ENCODE measurements at places on chromosomes 3 and 15. TPM values are rescaled to one million over a fixed set of nuclear protein-coding genes. Genes with fewer than 3 reads are reported as not detected.

CCDC32 gene
- total RNA-seq: 9.3 TPM

ZNF385D gene
- total RNA-seq: 0.44 TPM

CLDN11 gene
- total RNA-seq: 28.7 TPM

GRCh38 chr3:182078316-182078715 is 366.6 kb downstream of the SOX2 start:
- DNase-seq: no peak

- peak; percentile 31 for DNase-seq
Measured at GRCh38 chr3:176872771-176873209, 324.5 kb downstream of the TBL1XR1 start.

DNA sequence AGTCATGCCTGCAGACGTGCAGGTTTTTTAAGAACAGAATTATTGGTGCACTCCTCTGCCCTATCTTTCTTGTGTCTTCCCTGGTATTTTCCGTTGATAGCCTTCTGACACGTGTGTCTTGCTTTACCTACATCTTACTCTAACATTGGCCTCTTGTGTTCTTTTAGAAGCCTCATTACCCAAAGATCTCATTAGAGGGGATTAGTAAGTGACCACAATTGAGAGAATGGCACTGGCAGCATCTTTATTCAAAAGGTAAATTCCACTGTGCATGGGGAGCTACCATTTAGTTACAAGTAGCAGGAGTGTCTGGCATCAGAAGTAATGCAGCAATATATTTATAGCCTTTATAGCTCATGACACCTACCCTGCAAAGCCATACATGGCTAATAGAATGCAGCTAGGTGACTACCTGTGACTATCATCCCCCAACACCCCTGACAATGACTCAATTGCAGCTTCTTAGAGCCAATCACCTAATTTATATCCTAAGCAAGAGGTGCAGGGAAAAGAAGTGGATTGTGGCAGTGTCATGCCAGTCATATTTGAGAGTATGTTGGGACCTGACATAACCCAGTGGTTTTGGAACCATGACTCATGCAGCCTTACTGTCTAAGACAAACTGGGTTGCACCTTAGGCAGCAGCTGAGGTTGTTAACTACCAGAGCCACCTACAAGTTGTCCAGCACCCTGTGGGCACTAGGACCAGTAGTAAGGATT is 164.8 kb downstream of the GRM7 start:
- DNase-seq: no peak

DNA sequence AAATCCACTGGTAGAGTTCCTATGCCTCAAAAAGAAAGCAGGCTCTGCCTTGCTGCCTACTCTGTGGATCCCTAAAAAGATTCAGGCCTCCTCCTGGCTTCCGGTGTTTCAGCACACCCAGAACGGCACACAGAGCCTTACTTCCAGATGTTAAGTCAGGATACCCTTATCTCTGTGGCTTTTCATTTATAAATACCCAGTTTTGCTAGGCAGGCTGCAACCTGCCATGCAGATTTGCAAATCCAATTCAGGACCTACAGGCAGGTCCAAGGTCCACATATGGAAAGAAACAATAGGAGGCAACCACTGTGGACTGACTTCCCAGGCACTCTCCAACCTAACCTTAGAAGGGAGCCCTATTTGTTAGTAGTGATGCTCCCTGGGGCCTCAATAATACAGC is 30.7 kb downstream of the EFL1 start:
- no peak for DNase-seq

DNA sequence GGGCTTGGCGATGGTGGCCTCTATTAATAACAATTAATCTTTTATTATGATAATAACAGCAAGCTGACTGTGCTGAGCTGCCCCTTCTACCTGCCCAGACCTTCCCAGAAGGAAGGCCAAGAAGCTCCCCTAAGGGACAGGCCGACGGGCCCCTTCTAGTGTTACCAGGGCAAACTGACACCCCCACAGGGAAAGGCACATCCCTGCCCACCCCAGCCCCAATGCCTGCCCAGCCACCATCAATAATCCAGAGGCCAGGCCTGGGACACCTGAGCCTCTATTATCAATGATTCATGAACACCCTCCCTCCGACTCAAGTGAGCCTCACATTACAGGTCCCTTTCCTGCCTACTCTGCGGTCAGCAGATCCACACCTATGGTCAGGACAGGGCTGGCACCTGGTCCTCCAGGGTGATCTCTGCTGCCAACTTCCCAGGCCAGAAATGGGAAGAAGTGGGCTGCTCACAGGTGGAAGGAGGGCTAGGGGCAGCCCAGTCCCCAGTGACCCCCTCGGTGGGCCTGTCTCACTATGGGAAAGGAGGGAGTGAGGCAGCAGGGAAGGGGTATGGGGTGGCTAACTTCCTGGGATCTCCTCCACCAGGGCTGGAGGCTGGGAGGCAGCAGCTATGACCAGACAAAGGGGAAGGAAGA is 1.8 kb downstream of the TWF2 start:
- no peak for DNase-seq

GRCh38 chr3:155790272-155790925 is 15.7 kb downstream of the C3orf33 start:
- DNase-seq: no peak

GRCh38 chr3:125479091-125479490 is 40.9 kb downstream of the SNX4 start:
- peak; percentile 9 for DNase-seq

DNA sequence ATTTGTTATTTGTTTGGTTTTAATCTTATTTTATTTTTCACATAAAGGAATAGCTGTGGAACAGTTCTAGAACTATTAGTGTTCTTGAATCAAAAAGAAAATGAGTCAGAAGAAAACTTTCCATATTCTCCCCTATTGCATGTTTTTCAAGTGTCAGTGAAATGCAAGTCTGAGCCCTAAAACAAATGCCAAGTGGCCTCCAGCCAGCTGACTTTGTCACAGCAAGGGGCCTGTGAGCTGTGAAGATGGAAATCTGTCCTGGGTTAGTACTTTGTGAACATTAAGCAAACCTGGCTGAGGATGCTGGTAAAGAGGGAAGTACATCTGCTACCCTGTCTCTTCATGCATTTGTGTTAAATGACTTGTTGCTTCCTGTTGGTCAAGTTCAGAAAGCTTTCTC is 14.2 kb downstream of the LRRC49 start:
- peak; percentile 36 for DNase-seq

DNA sequence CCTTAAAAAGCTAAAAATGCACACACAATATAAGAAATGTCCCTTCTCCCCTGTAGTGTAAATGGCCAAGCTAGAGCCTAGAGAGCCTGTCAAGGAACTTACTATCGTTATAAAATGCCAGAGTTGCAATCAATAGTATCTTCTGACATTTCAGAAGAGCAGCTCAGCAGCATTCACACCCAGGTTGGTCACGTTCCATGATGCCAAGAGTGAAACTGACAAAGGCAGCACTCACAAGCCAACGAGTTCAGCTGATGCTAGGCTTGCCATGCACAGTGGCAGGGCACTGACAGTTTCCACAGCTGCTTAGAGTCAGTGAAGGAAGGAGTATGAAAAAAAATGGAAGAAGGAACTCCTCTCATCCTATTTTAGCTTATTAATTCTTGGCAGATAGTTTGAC is 331.4 kb upstream of the CCDC54 start:
- DNase-seq: no peak

DNA sequence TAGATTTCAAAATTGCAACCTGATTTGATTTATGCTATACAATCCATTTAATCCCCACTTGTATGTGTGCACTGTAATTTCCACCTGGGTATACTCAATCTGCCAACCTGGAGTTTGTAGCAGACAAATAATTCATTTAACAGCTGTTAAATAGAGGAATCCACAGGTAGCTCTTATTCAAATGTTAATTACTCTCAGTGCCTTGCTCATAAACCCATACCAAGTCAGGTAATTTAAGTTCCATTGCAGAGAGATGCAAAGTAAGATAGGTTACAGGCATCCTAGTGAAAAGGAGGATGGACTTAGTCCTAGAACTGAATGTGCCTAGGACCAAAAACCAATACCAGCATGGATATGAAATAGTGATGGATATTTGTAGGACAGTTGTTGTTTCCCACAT is 674.2 kb downstream of the TBL1XR1 start:
- no peak for DNase-seq

DNA sequence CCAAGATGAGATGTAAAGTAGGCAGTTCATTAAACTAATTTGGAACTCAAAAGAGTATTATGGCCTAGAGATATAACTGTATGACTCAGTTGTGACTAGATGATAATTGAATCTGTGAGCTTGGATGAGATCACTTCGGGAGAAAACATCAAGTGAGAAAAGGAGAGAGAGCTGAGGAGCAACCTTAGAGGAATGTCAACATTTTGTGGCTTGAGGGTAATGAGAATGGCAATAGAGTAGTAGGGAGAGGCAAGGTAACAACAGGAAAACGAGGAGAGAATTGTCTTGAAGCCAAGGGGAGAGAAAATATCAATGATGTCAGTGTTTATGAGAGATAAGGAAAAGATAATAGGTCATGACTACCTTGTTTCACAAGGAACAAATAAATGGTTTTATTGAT is 580.2 kb downstream of the NLGN1 start:
- DNase-seq: no peak

DNA sequence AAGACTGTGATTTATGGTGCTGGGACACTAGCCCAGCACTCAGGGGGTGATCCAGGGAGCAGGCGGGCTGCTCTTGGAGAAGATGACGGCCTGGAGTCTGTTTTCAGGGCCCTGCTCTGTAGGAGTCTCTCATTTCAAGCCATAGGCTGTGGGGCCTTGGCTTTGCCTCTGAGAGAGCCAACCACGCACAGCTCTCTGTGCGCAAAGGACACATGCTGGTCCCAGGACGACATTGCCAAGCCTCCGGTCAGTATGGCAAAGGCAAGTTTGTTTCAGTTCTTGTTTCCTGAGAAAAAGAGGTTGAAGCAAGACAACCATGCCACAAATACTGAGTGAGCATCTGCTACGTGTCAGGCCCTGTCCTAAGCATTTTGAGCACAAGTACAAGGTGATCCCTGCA is 197.1 kb downstream of the EPHB1 start:
- DNase-seq: no peak

DNA sequence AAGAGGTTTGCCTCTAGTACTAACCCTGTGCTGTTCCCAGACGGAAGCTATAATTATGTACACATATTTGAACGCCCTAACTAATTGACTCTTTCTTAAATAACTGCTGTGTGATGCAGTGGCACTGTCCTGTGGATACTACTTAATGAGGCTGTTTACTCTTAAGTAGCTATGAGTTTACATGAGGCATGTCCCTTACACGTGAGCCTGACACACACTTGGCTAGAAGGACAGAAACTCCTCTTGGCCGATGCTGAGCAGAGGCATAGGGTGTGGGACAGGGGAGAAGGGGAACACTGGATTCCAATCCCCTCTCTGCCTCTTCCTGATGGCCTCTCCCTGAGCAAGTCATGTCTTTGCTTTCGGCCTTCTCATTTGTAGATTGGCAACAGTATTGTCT is 21.9 kb downstream of the EHD4 start:
- DNase-seq: peak; percentile 45

DNA sequence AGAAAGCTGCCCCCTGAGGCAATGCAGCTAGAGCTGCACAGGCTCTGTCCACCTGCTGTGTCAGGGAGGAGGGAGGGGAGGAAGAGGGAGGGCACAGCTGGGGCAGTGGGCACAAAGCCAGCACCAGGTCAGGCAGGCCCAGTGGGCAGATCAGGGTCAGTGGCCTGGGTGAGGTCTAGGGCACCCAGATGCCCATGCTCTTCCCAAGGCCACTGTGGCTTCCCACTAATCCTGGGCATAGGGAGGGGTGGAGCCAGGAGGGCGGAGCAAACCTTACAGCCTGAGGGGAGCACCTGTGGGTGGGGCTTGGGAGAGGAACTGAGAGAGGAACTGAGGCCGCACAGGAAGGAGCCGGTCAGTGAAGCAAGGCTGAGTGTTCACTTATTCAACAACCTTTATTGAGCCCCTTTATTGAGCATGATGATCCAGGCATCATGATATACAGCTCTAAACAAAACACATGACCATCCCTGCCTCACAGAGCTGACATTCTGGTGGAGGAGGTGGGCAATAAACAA is 55.0 kb downstream of the RHCG start:
- DNase-seq: no peak

DNA sequence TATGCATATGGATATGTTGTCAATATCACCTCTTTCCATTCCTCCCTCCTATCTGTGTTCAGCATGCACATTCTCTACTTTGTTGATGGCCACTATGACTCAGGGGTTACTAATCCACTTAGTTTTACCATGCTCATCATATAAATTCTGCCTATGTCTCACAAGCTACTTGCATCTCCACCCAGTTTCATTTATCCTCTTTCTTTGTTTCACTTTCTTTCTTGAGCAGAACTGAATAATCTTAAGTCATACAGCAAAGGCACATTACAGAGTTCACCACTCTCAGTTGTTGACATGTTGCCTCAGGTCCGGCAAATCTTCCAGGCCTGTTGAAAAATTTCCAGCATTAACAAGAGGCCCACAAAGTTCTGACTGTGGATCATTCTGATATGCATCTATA is 71.5 kb downstream of the SSR3 start:
- DNase-seq: no peak

- peak; percentile 54 for DNase-seq
Measured at GRCh38 chr3:112640930-112641801, at the start of gene CCDC80. TSS of gene CCDC80 (minus strand) at chr3:112641143. CDS start at chr3:112639905, 1,238 bp downstream.

GRCh38 chr3:72336821-72337479 is 511.3 kb downstream of the SHQ1 start:
- DNase-seq: no peak

DNA sequence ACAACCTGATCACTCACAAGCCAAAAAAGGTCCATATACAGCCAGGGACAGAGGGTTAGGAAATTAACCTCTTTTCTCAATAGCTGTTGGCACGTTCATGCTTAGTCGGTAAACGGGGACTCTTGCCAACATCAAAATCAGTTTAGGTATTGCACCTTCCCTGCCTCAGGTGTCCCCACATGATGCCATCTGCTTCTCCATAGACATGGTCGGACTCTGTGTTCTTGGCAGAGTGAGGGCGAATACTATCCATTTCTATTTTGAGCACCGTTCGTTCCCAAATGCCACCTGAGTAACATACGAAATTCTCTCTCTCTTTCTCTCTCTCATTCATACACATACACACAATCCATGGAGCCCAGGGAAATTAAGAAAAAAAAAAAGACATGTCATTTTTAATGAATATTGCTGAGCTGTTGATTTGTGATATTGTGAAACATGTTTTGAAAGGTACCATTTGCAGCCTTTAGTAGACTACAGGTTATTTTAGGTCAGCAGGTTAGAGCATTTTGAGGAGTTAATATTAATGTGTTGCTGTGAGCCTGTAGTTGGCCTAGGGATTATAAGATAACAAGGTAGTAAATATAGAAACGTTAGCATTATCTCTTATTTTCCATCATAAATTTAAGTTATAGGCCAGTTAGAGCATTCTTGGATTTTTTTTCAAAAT is 78.5 kb downstream of the GHSR start:
- no peak for DNase-seq

- DNase-seq: no peak
Measured at GRCh38 chr3:100117093-100117492, 2.8 kb upstream of the FILIP1L start.

GRCh38 chr3:44887101-44887500 is 12.7 kb downstream of the TGM4 start:
- no peak for DNase-seq

- DNase-seq: no peak
Measured at GRCh38 chr3:194715022-194715800, 29.5 kb downstream of the FAM43A start.

GRCh38 chr3:45950686-45951600 is 7.7 kb downstream of the CXCR6 start:
- DNase-seq: no peak

- DNase-seq: peak; percentile 94
Measured at GRCh38 chr3:23685541-23686258, 120.1 kb upstream of the UBE2E1 start.
